ENCODE measurements at places on chromosomes 5 and 9.
A peak's percentile ranks its signal among the peaks of the same experiment; 100 is the strongest.

DNA sequence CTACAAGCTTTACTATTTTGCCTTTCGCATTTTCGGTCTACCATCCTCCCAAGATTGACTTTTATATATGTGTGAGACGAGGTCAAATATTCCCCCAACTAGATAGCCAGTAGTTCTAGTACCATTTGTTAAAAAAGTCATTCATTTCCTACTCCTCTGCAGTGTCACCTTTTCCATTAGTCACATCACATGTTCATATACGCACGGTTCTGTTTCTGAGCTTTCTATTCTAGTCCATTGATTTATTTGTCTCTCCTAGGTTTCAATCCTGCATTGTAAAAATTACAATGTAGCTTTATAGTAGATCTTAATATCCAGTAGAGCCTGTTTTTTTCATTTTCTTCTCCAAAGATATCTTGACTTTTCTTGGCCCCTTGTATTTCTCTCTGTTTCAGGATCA, 528.7 kb upstream of the TRPC7 start:
- DNase-seq: no peak

- no peak for DNase-seq
These were observed 9.3 kb downstream of the SH3RF2 start for GRCh38 chr5:145945620-145946111.

- no peak for DNase-seq
These were observed 36.6 kb upstream of the CDH12 start for GRCh38 chr5:22889720-22890119.

GRCh38 chr5:38553001-38553521, 3.4 kb downstream of the LIFR start:
- DNase-seq: no peak

GRCh38 chr9:131274674-131275331, 1.5 kb downstream of the FAM78A start:
- no peak for DNase-seq

DNA sequence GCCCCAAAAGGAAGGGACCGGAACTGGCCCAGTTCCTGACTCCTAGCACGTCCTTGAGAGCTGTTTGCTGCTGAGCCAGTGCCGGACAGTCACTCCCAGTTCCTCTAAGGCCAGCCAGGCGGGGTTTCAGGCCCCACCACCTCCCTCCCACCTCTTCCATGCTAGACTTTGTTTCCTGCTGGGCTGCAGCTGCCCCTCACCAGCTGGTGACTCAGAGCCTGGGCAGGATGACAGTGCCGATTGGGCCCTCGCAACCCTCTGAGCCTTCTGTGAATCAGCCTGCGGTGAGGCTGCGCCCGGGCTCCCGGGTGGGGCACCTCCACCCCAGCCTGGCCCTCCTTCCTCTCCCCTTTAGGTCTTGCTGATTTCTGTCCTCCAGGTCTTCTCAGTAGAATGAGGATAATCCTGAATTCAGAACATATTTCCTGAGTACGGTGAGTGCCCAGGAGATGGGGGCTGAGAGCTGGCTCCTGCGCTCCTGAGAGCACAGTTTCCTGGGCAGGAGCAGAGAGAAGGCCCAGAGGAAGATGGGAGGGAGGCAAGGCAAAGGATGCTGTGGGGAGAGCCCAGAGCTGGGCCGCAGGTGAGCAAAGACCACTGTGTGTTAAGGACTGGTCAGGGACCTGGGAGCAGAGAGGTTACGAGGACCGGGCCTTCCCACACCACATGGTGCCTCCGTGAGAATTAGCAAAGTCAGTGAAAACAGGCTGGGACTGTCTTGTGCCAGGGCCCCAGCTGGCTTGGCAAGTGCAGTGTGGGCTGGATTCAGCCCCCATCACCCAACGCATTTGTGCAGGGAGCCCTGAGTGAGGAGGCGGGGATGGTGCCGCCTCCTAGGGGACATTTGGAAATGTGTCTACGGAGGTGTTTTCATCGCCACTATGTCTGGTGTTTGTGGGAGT, 32.9 kb upstream of the STXBP1 start:
- DNase-seq: peak; percentile 98

GRCh38 chr9:82192211-82192610, 203.6 kb downstream of the SPATA31D1 start:
- DNase-seq: no peak

DNA sequence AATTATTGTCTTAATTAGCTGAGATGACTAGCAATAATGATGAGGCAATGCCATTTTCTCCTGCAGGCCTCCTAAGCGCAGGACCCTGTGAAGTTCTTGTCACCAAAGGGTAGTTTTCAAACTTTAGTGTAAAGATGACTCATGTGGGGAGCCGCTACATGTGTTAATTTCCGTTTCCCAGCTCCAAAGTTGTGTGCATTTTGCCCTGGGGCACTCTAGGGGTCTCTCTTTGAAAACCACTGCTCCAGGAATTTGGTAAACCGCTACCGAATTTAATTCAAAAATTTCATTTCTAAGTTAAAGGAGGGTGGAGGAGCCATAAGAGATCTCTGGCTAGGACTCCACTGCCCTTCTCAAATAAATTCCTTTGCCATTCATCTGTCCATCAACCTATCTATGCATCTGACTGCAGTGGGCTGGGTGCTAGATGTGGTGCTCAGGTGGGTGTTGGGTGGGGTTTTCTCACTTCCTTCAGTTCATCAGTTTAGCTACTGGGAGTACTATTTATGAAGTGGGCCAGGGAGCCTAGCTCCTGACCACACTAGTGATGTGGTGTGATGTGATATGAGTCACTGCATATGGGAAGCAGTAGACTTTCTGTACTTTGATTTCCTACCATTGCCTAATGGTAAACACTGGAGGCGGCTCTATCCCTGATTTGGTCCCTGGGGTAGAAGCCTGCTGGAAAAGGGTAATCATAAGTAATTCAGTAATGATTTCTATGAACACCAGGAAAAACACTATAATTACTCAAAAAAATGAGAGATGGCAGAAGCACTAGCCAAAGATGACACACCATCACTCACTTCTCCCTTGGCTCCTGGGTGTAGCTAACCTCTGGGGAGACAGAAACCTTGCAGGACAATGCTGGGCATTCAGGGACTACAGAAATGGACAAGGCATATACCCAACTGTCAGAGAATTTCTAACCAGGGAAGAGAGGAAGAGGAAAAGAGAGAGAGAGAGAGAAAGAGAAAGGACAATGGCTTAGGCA, 4.0 kb upstream of the ZSWIM6 start:
- DNase-seq: peak; percentile 85

GRCh38 chr5:1036504-1037122, 28.0 kb downstream of the NKD2 start:
- DNase-seq: no peak

DNA sequence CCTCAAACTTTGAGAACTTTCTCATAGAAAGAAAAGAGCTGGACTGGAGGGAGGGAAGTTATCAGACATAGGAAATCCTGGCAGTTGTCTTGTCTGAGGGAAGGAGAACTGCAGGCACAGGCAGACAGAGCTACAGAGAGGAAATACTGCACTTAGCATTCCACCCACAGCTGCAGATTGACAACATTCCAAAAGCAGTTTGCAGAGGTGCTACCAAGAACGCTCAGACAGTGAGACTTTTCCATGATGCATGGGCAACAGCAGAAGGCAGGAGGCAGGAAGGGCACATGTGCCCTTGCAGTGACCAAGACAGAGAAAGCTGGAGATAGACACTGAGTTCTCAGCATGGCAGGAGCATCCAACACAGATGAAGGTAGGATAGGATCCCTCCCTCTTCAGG, 327.5 kb upstream of the ZNF462 start:
- DNase-seq: no peak

DNA sequence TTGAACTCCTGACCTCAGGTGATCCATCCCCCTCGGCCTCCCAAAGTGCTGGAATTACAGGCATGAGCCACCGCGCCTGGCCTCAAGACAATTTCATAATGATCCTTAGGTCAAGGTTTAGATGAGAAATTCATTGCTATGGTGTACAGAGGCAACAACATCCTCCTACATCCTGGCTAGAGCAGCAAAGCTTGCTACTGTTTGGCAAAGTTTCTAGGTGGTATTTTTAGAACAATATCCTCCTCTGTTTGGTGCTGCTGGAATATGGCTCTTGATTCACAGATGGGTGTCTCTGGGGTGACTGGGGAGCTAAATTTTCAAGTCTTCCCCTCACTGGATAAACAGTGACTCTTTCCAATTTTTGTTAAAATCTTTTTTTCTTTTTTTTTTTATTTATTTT, 30.6 kb downstream of the CRHBP start:
- DNase-seq: no peak

- DNase-seq: no peak
These were observed 9.4 kb downstream of the ERAP2 start for GRCh38 chr5:96885518-96886338.

GRCh38 chr5:39284552-39284951, 65.2 kb upstream of the FYB1 start:
- no peak for DNase-seq

GRCh38 chr9:137006116-137007003, 10.0 kb upstream of the CLIC3 start:
- DNase-seq: no peak

GRCh38 chr9:89597711-89598362, 7.0 kb upstream of the GADD45G start:
- DNase-seq: peak; percentile 49

- DNase-seq: no peak
These were observed 822.6 kb downstream of the TLE1 start for GRCh38 chr9:80866576-80867227.

DNA sequence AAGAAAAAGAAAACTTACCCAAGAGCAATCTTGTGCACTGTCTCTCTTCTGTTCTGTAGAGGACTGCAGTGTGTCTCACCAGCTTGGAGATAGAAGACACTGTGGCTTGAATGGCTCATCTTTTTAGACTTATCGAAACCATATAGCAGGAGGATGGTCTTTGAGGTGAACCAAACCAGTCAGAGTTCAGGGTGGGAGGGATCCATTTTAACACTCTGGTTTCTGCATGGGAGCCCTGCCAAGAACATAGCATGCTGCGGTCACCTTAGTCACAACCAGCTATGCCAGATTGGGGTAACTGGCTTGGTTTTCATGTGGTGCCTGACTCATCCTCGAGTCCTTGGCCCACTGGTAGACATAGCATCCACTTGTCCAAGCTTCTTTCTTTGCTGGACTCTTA, 135.1 kb downstream of the PAPPA start:
- DNase-seq: peak; percentile 98

DNA sequence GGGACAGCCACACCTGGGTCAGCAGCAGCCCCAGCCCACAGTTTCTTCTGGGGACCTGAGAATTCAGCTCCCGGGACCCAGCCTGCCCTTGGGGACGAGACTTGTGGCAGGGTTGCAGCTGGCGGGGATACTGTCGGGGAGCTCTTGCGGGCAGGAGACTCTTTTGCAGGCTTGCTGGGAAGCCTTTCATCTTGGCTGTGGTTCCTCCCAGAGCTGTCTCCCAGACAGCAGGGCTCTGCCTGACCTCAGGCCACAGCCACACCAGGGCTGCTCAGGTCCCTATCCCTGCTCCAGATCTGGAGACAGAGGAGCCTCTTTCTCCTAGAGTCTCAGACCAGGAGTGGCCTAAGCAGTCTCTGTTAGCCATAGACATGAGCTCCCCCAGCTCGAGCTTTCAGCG, 4.7 kb upstream of the MYMK start:
- DNase-seq: no peak

DNA sequence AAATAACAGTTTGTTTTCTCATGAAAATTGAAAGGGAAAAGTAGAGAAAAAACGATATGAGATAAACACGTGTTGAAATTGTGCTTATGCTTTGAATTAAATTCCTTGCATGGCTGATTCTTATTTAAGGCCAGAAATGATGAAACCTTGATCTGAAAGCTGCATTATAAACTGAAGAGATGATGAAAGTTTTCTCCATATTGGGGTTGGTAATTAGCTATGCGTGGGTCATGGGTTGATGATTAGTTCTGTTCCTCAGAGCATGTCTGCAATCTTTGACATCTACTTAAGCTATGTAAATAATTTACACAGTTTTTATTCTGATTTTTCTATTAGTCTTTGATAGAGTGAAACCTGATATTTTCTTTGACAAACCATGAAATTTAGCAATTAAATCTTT, 264.1 kb downstream of the CD180 start:
- peak; percentile 2 for DNase-seq

- no peak for DNase-seq
These were observed 748.5 kb upstream of the CDH10 start for GRCh38 chr5:25393256-25393655.

DNA sequence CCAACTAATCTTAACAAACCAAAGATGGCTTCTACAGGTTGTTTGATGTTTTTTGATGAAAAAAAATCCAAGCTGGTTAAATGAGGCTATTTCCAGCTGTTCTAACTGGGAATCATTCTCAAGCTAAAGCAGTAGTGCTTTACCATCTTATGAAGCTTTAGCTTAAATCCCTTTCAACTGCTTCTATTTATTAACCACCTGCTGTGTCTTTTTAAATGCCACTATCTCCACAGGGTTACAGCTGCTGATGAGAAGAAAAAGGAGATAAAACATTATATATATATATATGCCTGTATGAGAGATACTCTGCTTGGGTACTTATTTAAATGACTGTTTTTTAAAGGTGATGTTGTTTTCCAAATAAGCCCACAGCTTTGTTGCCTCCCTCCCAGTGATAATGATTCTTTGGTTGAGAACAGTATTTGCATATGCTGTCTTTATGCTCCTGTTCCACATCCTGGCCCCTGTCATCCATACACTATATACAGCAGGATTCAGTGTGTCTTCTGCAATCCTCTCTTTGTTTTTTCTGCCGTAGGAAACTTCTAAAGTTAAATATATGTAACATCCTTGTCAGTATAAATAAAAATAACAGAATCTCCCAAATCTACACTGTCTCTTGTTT, 164.0 kb downstream of the PAM start:
- no peak for DNase-seq

DNA sequence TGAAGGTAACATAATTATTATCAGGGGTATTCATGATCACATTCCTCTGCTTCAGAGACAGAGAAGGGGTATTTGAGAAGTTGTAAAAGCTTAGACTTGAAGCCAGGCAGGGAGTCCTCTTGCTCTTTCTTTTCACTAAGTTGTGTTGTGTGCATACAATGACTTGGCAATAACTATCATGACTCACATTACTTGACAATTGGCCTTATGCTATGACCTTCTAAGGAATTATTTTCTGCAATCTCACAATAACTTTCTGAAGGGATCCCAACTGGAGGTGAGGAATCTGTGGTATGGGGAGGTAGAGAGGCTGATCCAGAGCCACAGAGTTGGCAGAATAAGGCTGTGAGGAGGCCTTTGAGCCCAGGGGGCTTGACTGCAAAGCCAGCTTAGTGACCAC, 622.3 kb downstream of the MTRR start:
- DNase-seq: no peak

GRCh38 chr9:70639853-70640814, 225.7 kb upstream of the KLF9 start:
- DNase-seq: peak; percentile 69

All from AG10803 (cell line).